ENCODE measurements at places on chromosomes 5 and 9.

DNA sequence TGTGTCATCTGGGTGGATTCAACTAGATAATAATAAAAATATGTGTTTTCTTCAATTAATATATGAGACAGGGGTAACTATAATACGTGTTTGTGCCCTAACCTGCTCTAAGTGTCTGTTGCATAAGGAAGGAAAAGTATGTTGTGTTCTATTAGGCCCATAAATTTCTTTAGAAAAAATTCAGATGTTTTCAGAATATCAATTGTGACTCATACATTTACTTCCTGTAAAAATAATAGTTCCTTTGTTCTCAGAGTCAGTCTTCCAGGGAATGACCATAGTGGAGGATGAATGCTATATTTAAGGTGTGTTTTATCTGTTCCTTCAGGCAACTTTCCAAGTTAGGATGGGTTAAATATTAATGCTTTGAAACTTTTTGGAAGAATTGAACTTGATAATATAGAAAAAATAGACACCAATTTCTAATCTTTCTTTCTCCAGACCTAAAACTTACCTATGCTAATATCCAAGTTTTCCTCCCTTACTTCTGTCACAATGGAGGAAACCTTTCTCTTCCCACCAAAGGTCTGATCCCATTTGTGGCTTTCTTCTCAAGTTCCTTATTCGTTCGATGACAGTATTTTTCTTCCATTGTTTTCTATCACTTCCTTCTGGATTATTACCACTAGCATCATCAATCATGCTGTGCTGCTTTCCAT, 49.9 kb downstream of the ISL1 start:
- DNase-seq, result no peak

DNA sequence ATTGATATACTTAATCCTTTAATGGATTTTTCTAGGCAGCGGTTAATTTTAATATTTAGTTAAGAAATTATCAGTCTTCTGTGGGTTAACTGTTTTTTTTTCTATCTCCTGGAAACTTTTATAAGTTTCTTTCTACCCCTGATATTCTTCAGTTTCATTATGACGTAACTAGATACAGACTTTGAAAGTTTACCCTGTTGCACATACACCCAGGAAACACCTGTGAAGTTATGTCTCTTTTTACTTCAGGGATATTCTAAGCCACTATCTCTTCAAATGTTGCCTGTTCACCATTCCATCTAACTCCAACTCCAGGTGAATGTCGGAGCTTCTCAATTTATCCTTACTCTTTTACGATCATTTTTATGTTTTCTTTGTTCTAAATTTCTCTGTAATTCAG, 329.0 kb downstream of the ICE1 start:
- no peak for DNase-seq

DNA sequence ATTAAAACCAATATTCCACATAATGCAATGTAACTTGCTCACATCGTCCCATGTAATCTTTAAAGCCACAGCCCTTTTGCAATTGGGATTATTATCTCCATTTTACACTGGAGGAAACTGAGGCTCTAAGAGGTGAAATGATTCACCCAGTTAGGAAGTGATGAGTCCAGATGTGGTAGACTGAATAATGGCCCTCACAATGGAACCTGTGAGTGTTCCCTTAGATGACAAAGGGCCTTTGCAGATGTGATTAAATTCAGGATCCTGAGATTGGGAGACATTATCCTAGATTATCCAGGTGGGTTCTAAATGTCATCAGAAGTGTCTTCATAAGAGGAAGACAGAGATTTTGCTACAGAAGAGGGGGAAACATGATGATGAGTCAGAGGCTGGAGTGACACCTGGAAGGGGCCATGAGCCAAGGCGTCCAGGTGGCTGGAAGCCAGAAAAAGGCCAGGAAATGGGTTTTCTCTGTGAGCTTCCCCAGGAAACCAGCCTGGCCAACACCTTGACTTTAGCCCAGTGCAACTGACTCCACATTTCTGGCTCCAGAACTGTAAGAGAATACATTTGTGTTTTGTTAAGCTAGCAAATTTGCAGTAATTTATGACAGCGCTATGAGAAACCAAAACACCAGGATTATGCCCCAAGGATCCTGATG, 139.1 kb downstream of the KCNIP1 start:
- no peak for DNase-seq

DNA sequence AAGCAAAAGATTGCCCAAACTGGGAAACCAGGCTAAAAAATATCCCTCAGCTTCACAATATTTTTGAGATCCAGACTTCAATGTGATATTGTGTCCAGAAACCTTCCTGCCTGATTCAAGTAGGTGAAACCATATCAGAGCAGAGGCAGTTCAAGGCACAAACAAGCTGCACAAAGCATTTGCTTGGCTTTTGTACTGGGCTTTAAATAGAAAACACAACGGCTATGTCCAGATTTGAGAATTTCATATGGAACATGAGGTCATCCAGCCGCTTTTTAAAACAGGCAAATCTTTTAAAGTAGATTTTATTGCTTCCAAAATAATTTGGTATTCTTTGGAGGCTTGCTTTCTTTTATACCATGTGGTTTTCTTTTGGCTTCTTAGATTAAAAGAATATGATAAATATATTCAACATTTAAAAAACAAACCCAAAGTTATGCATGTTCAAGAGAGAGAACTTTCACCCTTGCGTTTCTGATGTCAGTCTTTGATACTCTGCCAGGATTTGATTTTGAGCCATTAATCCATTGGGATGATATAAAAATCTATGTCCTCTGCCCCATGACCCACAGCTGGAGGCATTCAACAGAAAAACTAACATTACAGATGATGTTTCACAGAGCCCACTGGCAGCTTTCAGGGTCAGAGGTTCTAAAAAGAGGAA, 29.0 kb upstream of the CCDC112 start:
- no peak for DNase-seq

DNA sequence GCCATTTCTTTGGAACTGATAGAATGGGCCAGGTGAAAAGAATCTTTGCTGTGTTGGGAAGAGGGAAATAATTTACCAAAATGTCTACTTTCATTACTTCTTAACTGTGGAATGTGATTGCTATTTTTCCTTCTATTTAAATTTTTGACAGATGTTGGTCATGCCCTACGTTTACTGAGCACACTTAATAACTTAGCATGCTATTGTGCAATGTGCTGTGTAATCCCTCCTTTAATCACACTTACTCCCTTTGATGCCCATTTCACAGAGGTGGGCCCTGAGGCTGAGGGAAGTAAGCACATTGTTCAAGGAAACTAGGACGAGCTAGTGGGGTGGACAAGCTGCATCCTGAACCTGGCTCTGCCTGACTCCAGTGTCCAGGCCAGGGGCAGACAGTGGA, 47.8 kb upstream of the INSYN2B start:
- no peak for DNase-seq

DNA sequence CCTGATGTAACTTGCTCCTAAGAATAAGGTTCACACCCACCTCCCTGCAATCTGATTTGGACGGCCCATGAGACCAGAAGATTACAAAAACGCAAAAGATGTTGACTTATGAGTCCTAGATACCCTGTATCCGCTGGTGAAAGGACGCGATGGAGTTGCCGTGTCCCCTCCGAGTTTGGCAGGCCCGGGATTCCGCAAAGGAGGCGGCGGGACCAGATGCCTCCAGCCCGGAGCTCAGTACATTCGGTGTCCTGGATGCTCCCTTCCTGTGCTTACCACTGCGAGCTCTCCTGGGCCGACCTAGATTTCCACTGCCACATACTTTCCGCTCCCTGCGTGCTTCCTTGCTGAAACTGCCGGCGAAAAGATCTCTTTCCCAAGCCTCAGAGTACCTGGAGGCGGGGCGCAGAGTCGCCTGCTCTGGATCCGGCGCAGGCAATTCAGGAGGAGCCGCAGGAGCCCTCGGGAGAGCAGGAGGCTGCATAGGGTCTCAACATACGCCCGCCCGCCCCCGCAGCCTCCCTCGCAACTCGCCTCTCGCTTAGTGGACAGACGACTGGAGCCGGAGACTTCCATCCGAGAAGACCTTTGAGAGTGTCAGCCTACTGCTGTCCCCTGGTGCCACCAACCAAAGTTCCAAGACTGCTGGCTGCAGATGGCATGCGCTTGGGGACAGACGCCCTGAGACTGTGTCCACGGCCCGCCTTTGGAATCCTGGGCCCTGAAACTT, 39.8 kb downstream of the ANXA2R start:
- DNase-seq, result no peak

DNA sequence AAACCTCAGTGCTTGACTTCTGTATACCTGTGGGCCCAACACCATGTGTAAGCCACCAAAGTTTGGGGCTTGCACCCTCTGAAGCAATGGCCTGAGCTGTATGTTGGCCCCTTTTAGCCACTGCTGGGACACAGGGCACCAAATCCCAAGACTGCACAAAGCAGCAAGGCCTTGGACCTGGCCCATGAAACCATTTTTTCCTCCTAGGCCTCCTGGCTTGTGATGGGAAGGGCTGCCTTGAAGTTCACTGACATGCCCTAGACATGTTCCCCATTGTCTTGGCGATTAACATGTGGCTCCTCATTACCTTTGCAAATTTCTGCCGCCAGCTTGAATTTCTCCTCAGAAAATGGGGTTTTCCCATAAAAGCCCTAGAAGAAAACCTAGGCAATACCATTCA, 345.5 kb downstream of the MLLT3 start:
- DNase-seq, result no peak

DNA sequence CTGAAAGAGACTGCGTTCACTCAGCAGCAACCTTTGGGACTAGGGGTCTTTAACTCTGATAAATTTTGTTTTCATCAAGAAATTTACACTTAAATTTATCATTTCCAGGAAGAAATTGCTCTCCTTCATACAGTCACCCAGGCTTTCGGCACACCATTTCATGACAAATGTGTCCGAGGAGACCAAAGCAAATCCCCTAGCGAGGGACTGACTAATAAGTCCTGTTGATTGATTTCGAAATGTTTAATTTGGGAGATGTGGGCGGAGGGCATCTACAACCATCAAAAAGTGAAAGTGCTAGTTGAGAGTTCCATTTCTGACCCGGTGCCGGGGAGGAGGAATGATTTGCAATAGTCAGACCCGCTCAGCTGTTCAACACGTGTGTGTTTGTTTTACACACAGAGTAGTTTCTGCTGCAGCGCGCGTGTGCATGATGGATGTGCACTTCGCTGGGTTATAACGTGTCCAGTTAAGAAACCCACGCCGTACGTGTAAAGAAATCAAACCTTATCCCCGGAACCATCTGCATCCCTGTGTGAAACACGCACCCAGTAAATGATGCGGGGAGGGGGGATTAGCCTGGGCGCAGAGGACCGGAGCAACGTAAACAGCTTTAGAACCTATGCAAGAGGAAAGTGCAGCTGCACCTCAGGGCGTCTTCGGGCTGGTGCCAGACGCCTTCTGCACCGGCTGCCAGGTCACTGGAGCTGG, 845 bp upstream of the NR4A3 start:
- DNase-seq, result no peak
